Esophagus muscularis mucosa (tissue), 4 donors: ENCODE measurements at places on chromosomes 3 and 15. TPM values are rescaled to one million over a fixed set of nuclear protein-coding genes. Genes with fewer than 3 reads are reported as not detected.

- peaks cover 34% of the 10 kb centered on the region for H3K36me3 ChIP-seq
- DNase-seq: no peak
- H3K4me1 ChIP-seq: peaks cover 20% of the 10 kb centered on the region
- no peak overlapping the region for H3K27ac ChIP-seq
Observed at GRCh38 chr3:186235554-186235953, 126.5 kb downstream of the DGKG start.

DNA sequence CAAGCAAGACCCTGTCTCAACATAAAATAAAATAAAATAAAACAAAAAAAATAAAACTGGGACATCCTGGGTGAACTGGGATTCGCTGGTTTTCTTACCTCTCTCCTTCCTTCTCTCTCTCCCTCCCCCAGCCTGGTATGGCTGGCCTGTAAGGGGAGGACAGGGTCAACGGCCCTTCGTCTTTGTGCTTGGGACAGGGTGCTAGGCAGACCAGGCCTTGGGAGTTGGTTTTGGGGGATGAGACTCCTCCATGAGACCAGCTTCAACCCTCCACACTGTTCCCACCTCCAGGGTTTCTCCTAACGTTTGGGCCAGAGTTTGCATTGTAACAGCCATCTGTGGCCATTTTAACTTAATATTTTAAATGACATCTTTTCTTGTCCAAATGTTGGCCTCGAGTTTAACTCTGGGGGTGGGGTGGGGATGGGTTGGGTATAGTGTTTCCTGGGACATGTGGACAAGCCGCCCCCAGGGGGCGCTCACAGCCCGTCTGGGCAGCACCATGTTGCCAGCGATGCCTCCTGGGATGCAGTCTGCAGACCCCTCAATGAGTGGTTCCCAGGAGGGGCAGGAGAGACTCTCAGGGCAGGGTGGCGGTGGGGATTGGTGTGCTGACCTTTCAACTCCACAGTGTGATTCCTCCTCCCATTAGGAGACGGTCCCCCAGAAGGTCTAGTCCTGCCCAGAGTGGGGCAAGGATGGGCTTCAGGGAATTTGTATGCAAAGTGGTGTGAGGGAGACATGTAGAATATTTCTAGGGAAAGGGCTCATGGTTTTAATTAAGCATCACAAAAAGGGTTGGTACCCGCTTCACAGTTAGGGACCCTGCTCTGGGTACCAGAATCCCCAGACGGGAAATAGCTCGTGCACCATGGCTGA is 37.7 kb upstream of the LCTL start:
- no peak overlapping the region for H3K4me3 ChIP-seq
- H3K27ac ChIP-seq: no peak overlapping the region
- H3K4me1 ChIP-seq: no peaks in the 10 kb centered on the region
- no peaks in the 10 kb centered on the region for H3K36me3 ChIP-seq
- DNase-seq: no peak

GRCh38 chr3:65761446-65762234 is 277.1 kb downstream of the MAGI1 start:
- H3K27ac ChIP-seq: no peak overlapping the region
- H3K4me3 ChIP-seq: no peak overlapping the region
- DNase-seq: no peak
- no peaks in the 10 kb centered on the region for H3K36me3 ChIP-seq
- no peaks in the 10 kb centered on the region for H3K4me1 ChIP-seq

GRCh38 chr3:50201573-50202315 is 3.3 kb upstream of the SLC38A3 start:
- H3K27ac ChIP-seq: no peak overlapping the region
- H3K27me3 ChIP-seq: peaks cover 86% of the 10 kb centered on the region
- peaks cover 16% of the 10 kb centered on the region for H3K4me1 ChIP-seq
- no peak overlapping the region for H3K4me3 ChIP-seq
- no peak for DNase-seq

GRCh38 chr3:40576396-40576795 is 51.6 kb downstream of the ZNF621 start:
- H3K4me3 ChIP-seq: no peak overlapping the region

- H3K27me3 ChIP-seq: no peaks in the 10 kb centered on the region
- no peak overlapping the region for H3K27ac ChIP-seq
- no peaks in the 10 kb centered on the region for H3K36me3 ChIP-seq
- no peak for DNase-seq
- H3K4me3 ChIP-seq: no peak overlapping the region
- H3K4me1 ChIP-seq: no peaks in the 10 kb centered on the region
Observed at GRCh38 chr15:34606131-34606530, 22.7 kb upstream of the GOLGA8B start.

DNA sequence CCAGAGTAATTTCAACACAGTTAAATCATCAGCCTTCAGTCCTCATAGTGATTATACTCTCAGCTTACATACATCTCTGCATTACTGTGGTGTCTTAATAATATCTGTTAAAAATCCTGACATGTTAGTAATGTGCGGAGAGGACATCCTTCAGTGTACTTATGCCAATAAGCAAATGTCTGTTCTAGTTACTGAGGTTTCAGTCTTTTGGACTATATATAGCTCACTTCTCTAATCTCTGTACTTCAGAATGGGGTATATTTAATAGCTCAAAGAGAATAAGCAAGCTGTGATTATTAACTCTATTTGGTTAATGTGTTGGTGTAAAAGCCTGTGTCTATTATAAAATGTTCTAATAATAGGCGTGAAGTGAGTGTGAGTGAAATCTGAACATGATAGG is 28.9 kb upstream of the OSTN start:
- H3K27ac ChIP-seq: no peak overlapping the region
- peaks cover 8% of the 10 kb centered on the region for H3K4me1 ChIP-seq
- H3K36me3 ChIP-seq: no peaks in the 10 kb centered on the region
- H3K27me3 ChIP-seq: no peaks in the 10 kb centered on the region
- DNase-seq: no peak

DNA sequence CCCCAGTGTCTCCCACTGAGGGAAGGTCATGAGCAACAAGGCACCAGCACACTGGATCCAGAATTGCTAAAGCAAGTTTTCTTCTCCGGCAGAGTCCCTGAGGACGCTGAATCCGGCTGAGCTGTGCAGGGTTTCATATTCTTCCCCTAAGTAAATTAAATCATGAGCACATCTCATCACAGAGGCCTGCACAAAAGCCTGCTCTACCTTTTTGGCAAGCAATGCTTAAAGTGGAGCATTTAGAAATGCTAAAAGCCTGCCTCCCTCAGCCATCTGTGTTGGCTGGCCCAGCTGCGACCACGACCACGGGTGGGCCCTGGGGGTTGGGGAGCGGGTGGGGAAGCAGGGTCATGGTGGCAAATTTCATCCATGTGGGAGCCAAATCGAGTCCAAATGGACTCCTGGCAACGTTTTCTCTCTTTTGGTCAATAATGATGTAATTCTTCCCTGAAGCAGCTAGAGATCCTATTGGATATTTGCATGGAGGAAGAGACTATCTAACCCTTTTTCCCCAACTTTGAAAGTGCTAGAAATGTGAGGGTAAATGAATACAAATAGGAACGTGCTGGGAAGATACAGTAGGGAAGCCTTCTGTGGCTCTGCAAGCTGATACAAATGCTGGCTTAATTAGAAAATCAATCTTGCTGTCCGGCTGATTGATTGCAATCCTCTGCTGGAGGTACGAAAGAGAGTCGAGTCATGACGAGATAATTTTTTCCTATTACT is 532.8 kb upstream of the TBL1XR1 start:
- H3K27ac ChIP-seq: peak overlapping the region; percentile 37
- H3K36me3 ChIP-seq: no peaks in the 10 kb centered on the region
- H3K4me3 ChIP-seq: no peak overlapping the region
- no peak for DNase-seq
- no peaks in the 10 kb centered on the region for H3K27me3 ChIP-seq

- no peak overlapping the region for H3K27ac ChIP-seq
- no peaks in the 10 kb centered on the region for H3K27me3 ChIP-seq
- no peak for DNase-seq
- H3K4me1 ChIP-seq: no peaks in the 10 kb centered on the region
- no peak overlapping the region for H3K4me3 ChIP-seq
Observed at GRCh38 chr15:95853350-95853749, 477.1 kb upstream of the NR2F2 start.

DNA sequence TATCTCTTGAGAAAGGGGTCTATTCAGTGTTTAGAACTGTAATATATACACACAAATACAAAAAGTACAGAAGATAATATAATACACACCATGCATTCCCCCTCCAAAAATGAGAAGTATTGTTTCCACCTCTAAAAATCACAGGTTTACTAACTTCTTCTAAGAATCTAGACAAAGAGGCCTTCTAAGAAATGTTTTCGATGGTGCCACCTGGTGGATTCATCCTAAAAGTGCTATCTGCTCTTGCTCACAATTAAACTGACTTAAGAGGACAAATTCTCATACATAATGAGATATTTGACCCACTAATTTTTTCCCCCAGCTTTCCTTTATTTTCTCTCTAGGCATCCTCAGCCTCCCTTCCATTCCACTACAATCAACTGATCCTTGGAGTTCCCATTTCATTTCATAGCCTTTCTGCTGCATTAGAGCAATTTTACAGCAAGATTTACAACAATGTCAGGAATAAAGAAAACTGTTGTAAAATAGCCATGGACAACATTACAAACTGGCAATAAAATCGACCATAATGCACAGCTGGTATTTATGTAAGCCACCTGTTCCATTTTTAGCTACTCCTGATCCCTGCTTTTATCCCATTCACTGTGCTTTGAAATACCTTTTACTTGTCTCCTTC is 124.6 kb downstream of the ARRDC4 start:
- H3K4me3 ChIP-seq: no peak overlapping the region
- no peaks in the 10 kb centered on the region for H3K4me1 ChIP-seq
- no peaks in the 10 kb centered on the region for H3K27me3 ChIP-seq
- no peaks in the 10 kb centered on the region for H3K36me3 ChIP-seq
- DNase-seq: no peak

DNA sequence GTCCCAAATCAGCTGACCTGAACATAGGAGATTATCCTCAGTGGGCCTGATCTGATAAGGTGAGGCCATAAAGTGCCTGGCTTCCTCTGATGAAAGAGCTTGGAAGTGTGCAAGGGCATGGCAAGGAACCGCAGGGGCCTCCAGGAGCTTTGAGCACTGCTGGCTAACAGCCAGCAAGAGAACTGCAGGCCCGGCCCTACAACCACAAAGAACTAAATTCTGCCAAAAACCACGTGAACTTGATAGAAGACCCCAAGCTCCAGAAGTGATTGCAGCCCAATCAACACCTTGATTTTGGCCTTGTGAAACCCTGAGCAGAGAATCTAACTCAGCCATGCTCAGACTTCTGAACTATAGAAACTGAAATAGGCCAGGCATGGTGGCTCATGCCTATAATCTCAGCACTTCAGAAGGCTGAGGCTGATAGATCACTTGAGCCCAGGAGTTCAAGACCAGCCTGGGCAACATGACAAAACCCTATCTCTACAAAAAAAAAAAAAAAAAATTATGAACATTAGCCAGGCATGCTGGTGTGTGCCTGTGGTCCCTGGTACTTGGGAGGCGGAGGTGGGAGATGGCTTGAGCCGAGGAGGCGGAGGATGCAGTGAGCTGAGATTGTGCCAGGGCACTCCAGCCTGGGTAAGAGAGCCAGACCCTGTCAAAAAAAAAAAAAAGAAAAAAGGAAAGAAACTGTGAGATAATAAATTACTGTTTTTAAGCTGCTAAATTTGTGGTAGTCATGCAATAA is 7.7 kb upstream of the DIS3L start:
- no peak overlapping the region for H3K27ac ChIP-seq
- H3K27me3 ChIP-seq: no peaks in the 10 kb centered on the region
- no peak for DNase-seq
- H3K36me3 ChIP-seq: no peaks in the 10 kb centered on the region

GRCh38 chr3:37768107-37768809 is 93.4 kb upstream of the CTDSPL start:
- H3K27me3 ChIP-seq: no peaks in the 10 kb centered on the region
- no peak overlapping the region for H3K27ac ChIP-seq
- DNase-seq: no peak
- H3K4me1 ChIP-seq: peaks cover 50% of the 10 kb centered on the region
- H3K4me3 ChIP-seq: no peak overlapping the region
- peaks cover 9% of the 10 kb centered on the region for H3K36me3 ChIP-seq

DNA sequence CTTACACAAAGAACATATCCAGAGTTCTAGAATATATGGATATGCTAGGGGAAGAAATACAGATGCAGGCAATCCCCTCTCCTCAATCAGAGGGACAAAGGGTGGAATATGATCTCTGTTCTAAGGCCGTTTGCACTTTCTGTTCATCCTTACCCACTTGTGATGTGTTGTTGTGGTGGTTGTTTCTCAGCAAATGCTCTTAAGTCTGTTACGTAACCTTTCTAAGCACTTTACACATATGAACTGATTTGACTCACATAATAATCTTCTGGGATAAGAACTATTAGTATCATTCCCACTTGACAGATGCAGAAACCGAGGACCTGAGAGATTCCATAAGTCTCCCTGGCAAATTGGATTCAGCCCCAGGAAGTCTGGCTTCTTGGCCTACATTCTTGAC is 40.5 kb downstream of the NGRN start:
- no peak for DNase-seq
- no peak overlapping the region for H3K4me3 ChIP-seq
- no peaks in the 10 kb centered on the region for H3K27me3 ChIP-seq
- H3K36me3 ChIP-seq: no peaks in the 10 kb centered on the region

- DNase-seq: no peak
- peak overlapping the region; percentile 10 for H3K27ac ChIP-seq
- H3K36me3 ChIP-seq: no peaks in the 10 kb centered on the region
- H3K4me1 ChIP-seq: peaks cover 18% of the 10 kb centered on the region
- H3K4me3 ChIP-seq: no peak overlapping the region
Observed at GRCh38 chr3:24185738-24186384, 240.8 kb downstream of the NR1D2 start.

- peak overlapping the region; percentile 95 for H3K27ac ChIP-seq
- DNase-seq: no peak
- H3K4me1 ChIP-seq: peaks cover 51% of the 10 kb centered on the region
- no peaks in the 10 kb centered on the region for H3K27me3 ChIP-seq
- peaks cover 26% of the 10 kb centered on the region for H3K36me3 ChIP-seq
Observed at GRCh38 chr3:48400824-48401433, 28.9 kb downstream of the FBXW12 start.

ANKRD63 gene
- total RNA-seq: not detected

SNTN gene
- not detected for total RNA-seq

GOLGA6B gene
- not detected for total RNA-seq

ANKRD34C gene
- total RNA-seq: not detected

SPG11 gene
- total RNA-seq: 80.6 TPM

GOLGA8G gene
- not detected for total RNA-seq

IGSF10 gene
- total RNA-seq: 3.0 TPM

PSTPIP1 gene
- total RNA-seq: 7.7 TPM
